ENCODE measurements at places on chromosomes 2 and 18.

DNA sequence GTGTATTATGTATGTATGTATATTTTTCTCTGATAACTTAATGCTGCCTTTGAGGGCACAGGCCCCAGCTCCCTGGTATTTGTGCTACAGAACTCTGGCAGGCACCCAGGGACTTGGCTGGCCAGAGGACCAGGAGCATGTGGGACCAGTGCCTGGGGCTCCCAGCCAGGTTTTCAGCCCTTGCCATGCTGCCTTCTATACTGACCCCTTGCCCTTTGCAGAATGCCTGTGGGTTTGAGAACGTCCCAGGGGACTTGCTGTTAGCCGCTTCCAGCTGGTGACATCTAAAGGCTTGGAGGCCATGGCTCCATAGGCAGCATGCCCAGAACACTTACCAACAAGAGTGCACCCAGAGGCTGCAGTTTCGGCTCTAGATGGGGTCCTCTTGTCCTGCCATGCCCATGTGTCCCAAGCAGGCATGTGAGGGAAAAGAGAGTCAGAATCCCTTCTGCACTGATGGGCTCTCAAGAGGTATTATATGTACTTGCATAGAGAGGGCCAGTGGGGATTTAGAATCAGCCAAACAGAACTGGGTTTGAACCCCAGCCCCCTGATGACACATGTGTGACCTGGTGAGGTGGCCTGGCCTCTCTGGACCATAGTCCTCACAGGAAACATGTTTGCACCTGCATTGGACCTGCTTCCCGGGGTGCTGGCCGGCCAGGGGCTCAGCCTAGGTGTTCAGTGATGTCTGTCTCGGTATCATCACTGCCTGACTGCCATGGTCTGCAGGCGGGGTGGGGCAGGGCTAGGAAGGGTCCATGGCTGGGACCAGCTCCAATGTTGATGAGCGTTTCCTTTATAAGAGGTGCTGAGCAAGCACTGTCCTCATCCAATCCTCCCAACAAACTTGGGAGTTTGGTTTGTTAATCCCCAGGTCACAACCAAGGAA, 119.2 kb upstream of the FHL2 start:
- no peak for DNase-seq

DNA sequence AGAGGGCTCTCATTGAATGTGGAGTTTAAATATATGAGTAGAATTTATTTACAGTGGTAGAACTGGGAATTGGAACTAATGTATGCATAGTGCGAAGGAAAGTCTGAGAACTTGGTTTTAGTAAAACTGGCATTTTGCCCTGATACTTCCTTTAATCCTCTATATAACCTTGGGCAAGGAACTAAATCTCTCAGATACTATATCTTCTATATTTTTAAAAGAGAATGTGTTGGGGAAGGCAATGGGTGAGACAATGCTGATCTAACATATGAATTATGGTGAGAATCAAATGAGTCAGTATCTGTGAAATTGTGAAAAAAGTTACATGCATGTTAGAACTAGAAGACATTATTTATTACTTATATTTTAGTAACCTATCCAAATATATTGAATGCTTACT, 2109.4 kb upstream of the PIK3C3 start:
- DNase-seq, result no peak

GRCh38 chr2:18482666-18483065, 77.8 kb downstream of the RDH14 start:
- no peak for DNase-seq

- DNase-seq, result no peak
Measured at GRCh38 chr2:125564471-125564870, 1091.5 kb upstream of the GYPC start.

Measured in activated CD8-positive, alpha-beta memory T cell treated with anti-CD3 and anti-CD28 coated beads for 48 hours (primary cell).